AG10803 (cell line): ENCODE measurements at places on chromosomes 16 and 17.

DNA sequence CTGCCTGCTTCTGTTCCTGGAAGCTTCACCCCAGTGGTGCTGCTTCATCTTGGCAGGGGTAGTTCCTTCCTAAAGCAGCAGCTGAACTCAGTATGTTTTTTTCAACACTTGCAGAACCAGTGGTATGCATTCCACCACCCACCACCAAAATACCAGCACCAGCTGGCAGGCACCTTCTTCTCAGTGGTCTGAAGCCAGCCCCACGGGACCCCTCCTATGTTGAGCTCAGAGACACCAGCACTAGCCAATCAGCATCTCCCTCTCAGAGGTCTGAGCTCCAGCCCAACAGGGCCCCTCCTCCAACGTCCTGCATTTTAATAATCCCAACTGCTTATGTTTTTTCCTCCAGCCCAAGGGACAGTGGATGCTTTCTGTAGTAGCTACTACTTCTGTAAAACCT, 299.6 kb upstream of the CCL2 start:
- no peak for DNase-seq

- DNase-seq = no peak
Measured at GRCh38 chr17:3622977-3623594, 13.0 kb downstream of the SHPK start.

GRCh38 chr16:78879011-78879410, 721.5 kb downstream of the MAF start:
- no peak for DNase-seq

DNA sequence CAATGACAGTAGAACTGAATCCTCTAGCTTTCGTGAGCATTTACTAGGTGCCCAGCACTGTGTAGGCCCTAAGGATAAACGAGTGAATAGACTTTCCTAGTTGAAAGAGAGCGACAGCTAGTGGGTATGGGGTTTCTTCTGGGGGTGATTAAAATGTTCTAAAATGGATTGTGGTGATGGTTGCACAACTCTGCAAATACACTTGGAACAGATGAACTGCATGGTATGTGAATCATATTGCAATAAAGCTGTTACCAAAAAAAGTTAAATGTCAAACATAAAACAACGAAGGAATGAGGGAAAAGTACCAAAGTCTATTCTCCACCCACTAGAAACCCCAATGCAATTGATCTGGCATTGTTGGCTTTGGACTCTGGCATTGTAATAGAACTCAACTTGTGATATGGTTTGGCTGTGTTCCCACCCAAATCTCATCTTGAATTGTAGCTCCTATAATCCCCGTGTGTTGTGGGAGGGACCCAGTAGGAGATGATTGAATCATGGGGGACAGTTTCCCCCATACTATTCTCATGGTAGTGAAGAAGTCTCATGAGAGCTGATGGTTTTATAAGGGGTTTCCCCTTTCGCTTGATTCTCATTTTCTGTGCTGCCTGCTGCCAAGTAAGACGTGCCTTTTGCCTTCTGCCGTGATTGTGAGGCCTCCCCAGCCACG, 70.5 kb downstream of the MARF1 start:
- DNase-seq = peak; percentile 93

GRCh38 chr16:53224951-53225533, 170.3 kb downstream of the CHD9 start:
- peak; percentile 51 for DNase-seq
